ENCODE measurements at places on chromosomes 5 and 9. TPM values are rescaled to one million over a fixed set of nuclear protein-coding genes. Genes with fewer than 3 reads are reported as not detected.

GRCh38 chr5:3251784-3252183, 343.8 kb upstream of the IRX1 start:
- no peaks in the 10 kb centered on the region for H3K4me1 ChIP-seq
- H3K36me3 ChIP-seq, result no peaks in the 10 kb centered on the region
- H3K27ac ChIP-seq, result no peak overlapping the region
- no peak overlapping the region for H3K4me3 ChIP-seq
- H3K27me3 ChIP-seq, result no peaks in the 10 kb centered on the region
- no peak for DNase-seq

DNA sequence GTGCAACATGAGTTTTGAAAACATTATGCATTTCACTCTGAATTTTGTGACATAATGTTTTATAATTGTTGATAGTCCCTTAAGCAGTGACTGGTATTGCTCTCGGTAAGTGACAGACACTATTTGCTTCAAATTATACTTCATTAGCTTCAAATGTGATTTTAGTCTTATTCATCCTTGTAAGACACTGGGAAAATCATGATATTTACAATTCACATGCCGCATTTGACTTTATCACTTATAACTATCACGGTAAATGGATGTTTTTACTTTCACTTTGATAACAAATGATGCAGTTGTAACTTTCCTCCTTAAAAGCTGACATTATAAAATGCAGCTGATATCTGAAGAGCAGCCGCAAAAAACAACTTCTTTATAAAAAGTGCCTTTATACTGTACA, 44.1 kb upstream of the ITGA2 start:
- no peaks in the 10 kb centered on the region for H3K36me3 ChIP-seq
- no peak overlapping the region for H3K27ac ChIP-seq
- peaks cover 29% of the 10 kb centered on the region for H3K4me1 ChIP-seq
- H3K27me3 ChIP-seq, result no peaks in the 10 kb centered on the region

DNA sequence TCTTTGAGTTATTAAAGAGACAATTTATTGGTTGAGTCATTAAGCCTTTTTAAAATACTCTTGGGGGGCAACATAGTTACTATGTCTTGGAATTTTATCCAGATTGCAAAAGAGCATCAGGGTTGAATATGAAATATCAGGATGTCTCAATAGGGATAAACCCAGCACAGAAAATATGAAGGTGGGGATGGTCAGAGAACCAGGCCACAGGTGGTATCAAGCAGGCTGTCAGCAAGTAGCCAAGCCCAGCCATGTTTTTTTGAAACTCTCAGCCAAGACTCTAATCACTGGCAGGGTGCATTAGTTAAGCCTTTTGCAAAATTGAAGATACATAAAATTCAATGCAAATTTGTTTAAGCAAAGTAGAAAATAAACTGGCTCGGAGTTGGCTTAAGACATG, 468.9 kb downstream of the DTWD2 start:
- H3K4me3 ChIP-seq, result no peak overlapping the region
- no peak for DNase-seq
- H3K4me1 ChIP-seq, result no peaks in the 10 kb centered on the region
- H3K27me3 ChIP-seq, result no peaks in the 10 kb centered on the region
- H3K36me3 ChIP-seq, result no peaks in the 10 kb centered on the region

DNA sequence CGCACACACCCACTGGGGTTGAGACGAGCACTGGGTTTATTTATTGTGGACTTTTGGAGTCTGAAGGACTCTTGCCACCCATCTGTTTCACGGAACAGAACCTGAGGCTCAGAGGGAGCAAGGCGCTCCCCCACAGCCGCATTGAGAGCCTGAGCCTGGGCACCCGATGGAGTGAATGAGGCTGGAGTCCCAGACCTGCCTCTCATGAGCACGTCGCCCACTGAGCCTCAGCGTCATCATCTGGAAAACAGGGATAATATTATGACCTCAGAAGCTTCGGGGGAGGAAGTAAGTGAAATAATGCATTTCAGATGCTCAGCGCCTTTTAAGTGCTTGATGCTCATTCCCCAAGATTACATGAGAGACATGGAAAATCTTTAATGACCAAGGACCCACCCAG, 5.5 kb downstream of the NEK6 start:
- H3K27me3 ChIP-seq, result no peaks in the 10 kb centered on the region
- no peak for DNase-seq
- H3K4me3 ChIP-seq, result no peak overlapping the region
- H3K27ac ChIP-seq, result no peak overlapping the region
- H3K4me1 ChIP-seq, result peaks cover 42% of the 10 kb centered on the region
- H3K36me3 ChIP-seq, result peaks cover 2% of the 10 kb centered on the region

SV2C gene
- not detected for total RNA-seq

All from PC-3 (cell line).